ENCODE measurements at places on chromosomes 11 and 22. TPM values are rescaled to one million over a fixed set of nuclear protein-coding genes. Genes with fewer than 3 reads are reported as not detected.

- no peak for DNase-seq
These were observed 50.9 kb downstream of the ST3GAL4 start for GRCh38 chr11:126406368-126406767.

- peak; percentile 75 for DNase-seq
These were observed 195.5 kb downstream of the EFCAB6 start for GRCh38 chr22:43616645-43617044.

The CHRNA10 gene
- total RNA-seq = 0.70 TPM

GRCh38 chr11:9459667-9460321 lies 1.0 kb upstream of the ZNF143 start:
- DNase-seq = no peak

DNA sequence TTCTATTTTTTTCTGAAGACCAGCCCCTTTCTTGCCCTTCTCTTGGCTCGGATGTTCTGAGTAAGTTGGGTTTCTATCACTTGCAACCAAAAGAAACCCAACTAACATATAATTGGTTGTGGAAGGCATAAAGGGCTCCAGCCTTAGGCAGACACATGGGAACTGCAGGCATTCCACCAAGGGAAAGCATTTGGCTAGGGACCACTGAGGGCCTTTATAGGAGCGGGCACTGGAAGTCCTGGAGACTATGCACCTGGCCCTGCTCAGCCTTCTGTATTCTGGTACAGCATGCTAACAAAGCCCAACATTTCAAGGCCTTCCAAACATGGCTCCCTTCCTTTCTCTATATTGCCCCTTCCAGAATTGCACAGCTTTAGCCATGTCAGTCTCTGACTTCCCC lies 17.6 kb upstream of the LMO1 start:
- DNase-seq = no peak

DNA sequence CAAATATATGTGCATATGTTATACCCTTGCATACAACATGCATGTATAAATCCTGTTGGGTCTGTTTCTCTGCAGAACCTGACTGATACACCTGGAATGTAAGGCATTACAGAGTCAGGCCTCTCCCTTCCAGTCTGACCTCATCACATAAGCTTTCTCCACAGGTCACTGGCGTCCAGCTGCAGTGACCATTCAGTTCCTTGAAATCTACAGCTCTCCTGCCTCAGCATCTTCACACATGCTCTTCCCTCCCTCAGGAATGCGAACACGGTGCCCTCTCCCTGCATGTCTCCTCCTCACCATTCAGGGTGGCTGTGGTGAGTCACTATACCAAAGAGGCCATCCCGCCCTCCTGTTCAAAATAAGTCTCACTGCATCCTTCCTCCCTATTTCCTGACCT lies 657.8 kb upstream of the B3GAT1 start:
- no peak for DNase-seq

GRCh38 chr22:17787241-17787640 lies 13.0 kb upstream of the BID start:
- DNase-seq = no peak
